ENCODE measurements at places on chromosomes 6 and 20.

DNA sequence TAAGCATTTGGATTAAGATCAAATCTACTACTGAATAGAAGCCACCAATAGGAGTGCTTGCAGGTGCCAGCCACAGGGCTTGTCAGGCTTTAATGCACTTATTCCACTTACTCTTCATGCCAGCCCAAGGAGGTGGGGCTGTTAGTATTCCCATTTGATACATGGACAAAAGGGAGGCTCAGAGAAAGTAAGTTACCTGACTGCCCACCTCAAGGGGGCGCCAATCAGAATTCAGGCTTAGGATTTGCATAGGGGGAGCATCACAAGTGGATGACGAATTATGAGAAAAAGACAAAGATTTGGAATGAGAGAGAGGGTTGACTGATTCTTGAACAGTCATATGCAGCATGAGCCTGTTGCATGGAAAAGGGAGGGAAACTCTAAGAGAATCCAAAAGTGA lies 188.4 kb upstream of the TSHZ2 start:
- peak; percentile 26 for DNase-seq

GRCh38 chr6:31140643-31141042 lies 1.8 kb upstream of the PSORS1C2 start:
- no peak for DNase-seq

- no peak for DNase-seq
Observed at GRCh38 chr6:120646101-120646500, 688.2 kb downstream of the TBC1D32 start.

- peak; percentile 58 for DNase-seq
Observed at GRCh38 chr6:133553652-133554051, 312.5 kb downstream of the EYA4 start.

DNA sequence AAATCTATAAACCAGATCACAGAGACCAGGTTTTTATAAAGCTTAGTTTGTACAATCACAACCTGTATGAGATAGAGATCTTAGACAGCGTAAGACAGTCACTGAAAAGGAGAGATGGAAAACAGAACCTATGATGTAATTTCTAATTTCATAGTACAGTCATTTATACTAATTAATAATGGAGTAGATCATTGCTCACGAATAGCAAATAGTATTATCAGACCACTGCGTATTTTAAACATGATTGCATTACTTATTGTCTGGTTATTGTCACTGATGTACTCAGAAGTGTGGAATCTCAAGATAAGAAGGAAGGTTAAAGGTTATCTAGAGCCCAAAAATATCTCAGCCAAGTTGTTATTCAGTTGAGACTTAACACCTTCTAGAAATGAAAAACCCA lies 115.6 kb downstream of the KHDC1L start:
- no peak for DNase-seq

GRCh38 chr6:148980234-148980633 lies 233.4 kb downstream of the UST start:
- no peak for DNase-seq

GRCh38 chr20:50918403-50918802 lies 12.8 kb downstream of the ADNP start:
- DNase-seq, result no peak

DNA sequence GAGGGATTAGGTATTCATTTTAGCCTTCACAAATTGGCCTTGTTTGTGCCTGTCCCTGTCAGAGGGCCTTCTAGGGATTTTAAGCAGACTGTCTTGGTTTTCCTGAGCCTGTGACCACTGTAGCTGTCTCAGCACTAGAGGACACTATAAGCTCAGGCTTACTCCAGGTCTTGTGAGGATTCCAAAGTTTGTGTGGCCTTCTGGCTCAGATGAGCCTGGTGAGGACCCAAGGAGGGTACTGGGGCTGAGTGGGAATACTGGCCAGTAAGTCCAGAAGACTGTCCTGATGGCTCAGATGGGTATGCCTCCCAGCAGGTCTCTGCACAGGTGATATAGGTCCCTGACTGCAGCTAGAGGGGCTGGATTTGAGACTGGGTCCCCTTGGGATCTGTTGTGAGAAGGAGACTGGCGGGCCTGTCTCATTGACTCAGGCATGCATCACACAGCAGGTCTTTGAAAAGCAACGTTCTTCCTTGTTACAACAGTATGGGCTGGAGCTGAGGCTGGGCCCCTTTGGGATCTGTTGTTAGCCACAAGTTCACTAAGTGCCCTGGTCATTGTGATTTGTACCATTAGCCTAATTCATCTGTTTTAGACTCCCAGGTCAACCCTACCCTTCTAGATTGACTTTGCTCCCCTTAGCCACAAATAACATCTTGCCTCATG lies 26.3 kb upstream of the TFB1M start:
- no peak for DNase-seq

- peak; percentile 35 for DNase-seq
Observed at GRCh38 chr6:148757944-148758480, 11.2 kb downstream of the UST start.

- no peak for DNase-seq
Observed at GRCh38 chr6:169213814-169214520, 39.7 kb downstream of the THBS2 start.

DNA sequence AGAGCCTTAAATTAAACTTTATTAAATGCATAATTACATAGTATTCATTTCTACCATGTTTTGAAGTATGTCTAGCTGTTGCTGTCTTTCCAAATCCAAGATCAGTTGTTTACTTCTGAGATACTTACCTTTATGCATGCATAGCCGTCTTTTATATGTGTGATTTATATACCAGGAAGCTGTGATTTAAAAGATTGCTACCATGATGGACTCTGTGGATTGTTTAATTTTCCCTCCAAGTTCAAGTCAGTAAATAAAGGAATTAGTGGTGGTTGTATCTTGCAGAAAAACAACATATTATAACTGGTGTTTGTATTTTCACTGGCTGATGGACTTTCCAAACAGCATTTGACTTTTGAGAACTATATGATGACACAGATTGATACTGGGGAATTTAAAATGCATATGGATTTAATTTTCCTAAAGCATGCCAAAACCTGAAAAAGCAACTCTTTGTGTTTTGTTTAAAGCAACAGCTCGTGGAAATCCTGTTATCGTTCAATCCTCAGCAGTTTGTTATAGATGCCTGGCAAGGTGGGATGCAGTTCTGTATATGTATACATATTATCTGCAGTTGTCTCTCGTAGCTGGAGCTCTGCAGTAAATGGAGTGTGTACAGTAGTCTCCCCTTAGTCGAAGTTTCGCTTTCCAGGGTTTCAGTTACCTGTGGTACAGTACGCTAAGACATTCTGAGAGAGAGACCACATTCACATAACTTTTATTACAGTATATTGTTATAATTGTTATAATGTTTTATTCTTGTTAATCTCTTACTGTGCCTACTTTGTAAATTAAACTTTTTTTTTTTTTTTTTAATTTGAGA lies 77.1 kb downstream of the CBFA2T2 start:
- no peak for DNase-seq

- no peak for DNase-seq
Observed at GRCh38 chr6:53258774-53259155, 90.0 kb downstream of the ELOVL5 start.

- no peak for DNase-seq
Observed at GRCh38 chr20:59938221-59938620, 1.9 kb downstream of the PPP1R3D start.

GRCh38 chr20:54254596-54254995 lies 46.7 kb downstream of the PFDN4 start:
- DNase-seq, result no peak

DNA sequence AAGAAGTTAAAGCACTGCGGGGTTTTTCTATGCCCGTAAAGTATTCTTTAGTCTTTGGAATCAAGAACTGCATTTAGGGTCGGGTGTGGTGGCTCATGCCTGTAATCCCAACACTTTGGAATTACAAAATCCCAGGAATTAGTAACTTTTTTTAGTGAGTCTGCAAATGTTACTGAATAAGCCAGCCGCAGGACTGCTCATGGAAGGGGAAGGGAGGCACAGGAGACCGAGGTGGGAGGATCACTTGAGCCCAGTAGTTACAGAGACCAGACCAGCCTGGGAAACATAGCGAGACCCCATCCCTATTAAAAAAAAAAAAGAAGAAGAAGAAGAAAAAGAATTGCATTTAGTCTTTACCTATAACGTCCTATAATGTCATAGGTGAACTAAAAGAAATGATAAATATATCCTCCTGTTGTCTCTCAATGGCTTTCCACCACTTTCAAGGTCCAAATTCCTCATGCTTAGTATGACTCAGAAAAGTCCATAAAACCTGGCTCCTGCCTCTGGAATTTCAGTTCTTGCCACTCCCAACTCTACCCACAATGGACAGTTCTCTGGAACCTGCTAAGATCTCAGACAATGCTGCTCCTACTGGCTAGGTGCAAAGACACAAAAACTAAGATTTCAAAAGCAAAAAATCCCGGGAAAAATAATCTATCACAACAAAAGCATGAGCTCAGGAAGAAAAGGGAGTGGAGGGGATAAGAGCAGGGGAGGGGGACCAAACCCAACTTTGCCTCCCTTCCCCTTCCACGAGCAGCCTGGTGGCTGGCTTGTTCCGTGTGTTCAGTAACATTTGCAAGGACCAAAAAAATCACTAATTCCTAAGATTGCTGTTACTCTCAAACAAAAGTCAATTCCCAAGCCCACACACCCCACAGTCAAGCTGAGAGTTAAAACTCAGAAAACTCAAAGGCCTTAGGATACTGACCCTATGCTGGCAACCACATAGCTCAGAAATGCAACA lies 39.0 kb downstream of the B4GALT5 start:
- DNase-seq, result no peak

- no peak for DNase-seq
Observed at GRCh38 chr20:49483018-49483695, 689 bp upstream of the KCNB1 start.

DNA sequence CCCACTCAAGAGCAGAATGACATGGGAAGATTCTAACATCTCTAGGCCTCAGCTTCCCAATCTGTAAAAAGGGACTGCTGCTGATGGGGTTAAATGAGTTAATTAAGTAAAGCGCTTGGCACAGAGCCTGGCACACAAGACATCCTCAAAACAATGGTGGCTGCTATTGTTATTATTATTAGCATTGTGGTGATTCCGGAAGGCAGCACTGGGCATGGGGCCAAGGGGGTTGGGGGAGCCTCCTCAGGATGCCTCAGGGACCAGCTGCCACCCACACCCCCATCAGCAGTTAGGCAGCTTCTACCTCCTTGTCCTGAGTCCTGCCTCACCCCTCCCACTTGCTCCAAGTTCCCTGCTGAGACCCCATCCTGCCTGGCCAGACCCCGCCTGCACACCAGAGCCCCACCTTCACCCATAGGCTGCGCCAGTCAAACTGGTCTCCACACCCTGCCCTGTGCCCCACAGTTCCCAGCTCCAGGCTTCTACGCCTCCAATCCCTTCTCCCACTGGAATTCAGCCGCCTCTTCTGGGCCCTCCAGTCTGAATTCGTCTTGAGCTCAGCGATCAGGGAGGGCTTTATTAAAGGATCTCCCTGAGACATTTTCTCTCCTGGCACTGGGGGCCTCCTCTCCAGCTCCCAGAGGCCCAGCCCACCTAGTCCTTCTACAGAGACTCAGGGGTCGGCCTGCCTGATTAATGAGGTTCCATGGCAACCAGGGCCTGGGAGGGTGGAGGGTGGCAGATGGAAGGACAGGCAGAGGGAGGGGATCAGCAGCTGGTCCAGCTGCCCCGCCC lies 1.5 kb downstream of the E2F1 start:
- no peak for DNase-seq

- no peak for DNase-seq
Observed at GRCh38 chr6:128161263-128161662, 260.4 kb upstream of the THEMIS start.

- no peak for DNase-seq
Observed at GRCh38 chr6:138036111-138036510, 71.1 kb downstream of the PERP start.

DNA sequence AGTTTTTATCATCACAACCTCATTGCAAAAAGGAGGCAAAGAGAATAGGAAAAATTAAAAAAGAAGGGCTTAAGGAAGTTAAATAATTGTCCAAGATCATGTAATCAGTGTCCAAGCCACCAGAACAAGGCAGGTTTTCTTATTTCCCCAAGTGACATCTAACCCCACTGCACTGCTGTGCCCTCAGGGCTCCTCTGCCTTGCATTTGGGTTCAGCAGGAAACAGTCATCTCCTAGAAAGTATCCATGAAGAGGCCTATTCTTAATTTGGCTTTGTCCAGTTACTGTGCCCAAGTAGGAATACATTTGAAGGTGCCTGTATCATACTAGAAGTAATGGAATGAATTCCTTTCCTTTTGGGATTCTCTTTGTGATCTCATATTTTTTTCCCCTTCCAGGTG lies 10.5 kb downstream of the TMEM14A start:
- no peak for DNase-seq

- no peak for DNase-seq
Observed at GRCh38 chr6:50463931-50464330, 249.4 kb upstream of the TFAP2D start.

DNA sequence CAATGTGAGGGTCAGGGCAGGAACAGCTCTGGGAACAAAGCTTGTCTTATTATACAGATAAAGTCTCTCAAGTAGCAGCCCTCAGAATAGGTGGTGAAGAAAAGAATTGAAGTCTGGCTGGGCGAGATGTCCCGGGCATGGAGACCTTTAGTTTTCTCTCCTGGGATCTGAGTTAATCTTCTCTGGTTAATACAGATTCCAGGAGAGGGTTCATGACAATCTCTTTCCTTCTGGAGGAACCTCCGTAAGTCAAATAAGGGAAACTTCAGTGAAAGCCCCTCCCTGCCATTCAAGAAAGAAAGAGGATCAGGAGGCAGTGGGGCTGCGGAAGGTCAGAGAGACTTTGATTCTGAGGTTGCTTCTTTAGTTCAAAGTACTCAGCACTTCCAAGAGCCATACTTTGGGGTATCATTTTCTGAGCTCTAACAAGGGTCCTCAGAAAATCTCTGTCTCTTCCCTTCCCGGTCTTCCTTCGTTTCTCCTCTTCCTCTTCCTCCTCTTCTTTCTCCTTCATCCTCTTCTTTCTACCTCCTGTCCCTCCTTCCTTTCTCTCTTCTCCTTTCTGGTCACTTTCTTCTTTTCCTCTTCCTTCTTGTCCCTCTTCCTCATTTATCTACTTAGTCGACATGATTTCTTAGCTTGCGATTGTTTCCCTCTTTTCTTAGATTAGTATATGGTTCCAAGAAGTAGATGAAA lies 4.6 kb upstream of the ZNF184 start:
- DNase-seq, result no peak

DNA sequence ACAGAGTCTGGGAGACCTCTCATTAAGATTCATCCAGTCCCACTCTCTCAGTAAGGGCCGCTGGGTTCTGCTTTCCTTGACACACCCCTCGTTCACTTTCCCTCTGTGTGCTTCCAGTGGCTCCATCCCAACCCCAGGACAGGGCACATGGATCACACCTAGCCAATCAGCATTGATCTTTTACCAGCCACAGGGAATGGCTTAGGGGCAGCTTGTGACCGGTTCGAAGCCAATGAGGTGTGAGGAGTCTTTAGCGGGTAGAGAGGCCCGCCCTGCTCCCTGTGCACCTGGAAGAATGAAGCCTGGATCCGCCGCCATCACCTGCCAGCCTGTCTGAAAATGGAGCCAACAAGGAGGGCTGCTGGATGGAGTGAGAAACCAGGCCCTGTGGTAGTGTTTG lies 35.2 kb upstream of the OVOL2 start:
- no peak for DNase-seq

DNA sequence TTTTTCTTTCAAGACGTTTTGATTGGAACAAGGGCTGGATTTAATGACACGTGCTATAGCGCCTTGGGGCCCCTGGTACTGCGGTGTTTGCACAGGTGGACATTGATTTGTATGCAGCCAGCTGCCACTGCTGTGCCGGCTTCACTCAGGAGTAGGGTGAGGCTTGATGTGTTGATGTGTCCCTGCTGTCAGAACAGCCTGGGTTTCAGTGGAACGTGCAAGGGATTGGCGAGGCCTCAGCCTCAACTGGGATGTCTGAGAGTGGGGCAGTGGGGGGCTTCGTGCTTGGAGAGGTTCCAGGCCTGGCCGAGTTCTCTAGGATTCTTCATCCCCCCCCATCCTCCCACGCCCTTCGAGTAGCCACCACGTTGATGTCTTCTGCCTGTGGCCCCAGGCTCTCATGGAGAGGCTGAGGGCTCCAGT lies 23.0 kb downstream of the PYGB start:
- no peak for DNase-seq
